NCI-H1694 (cell line): ENCODE measurements at places on chromosomes 3 and 15.

- no peak for DNase-seq
Observed at GRCh38 chr15:91116113-91117067, 16.3 kb downstream of the SV2B start.

DNA sequence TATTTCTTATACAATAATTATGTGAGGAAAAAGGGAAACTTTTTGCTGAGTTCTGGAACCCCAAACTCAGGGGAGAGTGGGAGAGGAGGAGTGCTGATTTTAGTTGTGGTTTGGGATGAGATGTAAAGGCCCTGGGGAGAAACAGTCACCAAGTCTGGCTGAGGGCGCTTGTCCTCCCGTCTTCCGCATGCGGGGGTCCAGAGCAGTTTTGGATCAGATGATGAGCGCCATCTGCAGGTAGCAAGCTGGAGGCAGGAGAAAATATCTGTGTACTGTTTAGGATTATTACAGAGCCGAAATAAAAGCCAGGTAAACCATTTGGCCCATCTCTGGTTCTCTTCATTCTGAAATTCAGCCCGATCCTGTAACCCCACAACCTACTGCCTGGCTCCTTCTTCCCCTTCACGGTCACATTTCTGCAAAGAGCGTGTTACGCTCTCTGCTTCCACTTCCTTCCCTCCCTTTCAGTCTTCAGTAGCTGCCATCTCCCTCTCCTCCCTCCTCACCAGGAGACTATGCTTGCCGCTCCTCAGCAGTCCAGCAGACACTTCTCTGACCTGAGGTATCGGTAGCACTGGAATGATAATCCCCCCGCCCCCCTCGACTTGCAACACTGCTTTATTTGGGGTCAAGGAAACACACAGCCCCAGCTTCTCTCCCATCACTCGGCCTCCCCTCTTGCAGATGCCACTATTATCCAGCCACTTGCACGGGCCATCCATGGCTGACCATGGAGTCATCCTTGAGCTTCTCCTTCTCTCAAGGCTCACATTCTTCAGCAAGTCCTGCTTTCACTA lies 1.4 kb upstream of the PARP14 start:
- DNase-seq, result peak; percentile 51

DNA sequence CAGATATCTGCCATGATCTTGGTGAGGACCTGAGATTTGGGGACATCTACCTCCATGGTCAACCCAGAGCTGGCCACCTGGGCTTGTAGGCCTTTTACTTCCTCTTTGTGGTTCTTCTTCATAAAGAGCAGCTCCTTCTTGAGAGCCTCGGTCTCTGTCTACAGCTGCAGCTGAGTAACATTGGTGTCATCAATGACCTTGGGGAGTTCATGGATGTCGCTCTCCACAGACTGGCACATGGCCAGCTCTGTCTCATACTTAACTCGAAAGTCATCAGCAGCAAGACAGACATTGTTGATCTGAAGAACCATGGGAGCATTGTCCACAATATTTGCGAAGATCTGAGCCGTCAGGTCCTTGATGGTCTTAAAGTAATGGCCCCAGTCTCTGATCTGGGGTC lies 15.7 kb upstream of the RASA2 start:
- DNase-seq, result no peak

DNA sequence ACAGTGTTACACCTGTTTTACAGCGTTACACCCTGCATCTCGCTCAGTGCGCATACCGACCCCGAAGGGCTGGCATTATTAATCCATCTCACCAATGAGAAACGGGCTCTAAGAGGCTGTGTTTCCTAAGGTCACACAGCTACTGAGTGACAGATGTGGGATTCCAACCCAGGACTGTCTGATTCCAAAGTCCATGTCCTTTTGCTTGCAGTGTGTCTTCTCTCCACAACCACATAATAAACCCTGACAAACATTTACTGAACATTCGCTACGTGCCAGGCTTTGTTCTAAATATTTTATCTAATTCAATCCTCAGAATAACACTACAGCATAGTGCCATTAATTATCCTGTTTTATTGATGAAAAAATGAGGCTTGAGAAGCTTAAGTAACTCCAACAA lies 79.1 kb downstream of the RAB11A start:
- DNase-seq, result no peak

DNA sequence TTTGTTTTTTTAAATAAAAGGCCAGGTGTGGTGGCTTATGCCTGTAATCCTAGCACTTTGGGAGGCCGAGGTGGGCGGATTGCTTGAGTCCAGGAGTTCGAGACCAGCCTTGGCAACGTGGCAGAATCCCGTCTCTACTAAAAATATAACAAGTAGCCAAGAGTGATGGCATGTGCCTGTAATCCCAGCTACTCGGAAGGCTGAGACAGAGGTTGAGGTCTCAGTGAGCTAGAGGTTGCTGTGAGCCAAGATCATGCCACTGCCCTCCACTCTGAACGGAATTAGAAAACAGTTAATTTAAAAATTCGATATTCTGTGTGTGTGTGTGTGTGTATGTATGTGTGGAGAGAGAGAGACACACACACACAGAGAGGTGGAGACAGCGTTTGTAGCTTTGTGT lies 58.8 kb downstream of the TCF12 start:
- no peak for DNase-seq
